ENCODE measurements at places on chromosomes 3 and 15.

DNA sequence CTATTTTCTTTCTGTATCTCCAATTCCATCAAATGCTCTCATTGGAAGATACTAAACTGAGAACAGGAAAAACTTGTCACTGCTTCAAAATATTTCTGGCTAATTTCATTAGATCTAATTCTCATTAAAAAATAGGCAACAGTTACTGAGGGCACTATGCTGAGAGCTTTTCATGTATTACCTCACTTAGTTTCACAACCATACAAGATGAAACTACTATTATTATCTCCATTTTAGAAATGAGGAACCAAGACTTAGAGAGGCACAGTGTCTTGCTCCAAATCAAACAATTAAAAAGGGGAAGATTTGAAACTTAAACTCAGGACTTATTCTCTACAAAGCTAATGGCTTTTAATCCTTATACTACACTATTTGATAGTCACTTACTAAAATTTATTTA, 7.2 kb upstream of the OTOL1 start:
- DNase-seq: no peak

DNA sequence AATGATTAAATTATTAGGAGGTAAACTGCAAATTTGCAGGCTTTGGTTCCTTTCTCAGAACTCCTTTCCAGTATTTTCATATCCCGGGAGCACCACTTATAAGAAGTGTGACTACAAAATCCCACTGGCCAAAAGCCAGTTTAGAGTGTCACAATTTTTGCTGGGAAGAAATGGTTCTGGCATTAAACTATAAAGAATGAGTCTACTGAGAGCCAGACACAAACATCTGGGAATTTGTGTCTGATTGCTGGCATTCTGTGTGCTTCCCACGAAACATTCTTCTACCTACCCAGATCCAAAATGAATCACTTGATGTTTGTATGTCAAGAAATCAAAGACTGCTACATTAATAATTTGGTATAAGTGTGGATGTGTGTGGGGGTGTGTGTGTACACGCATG, 82.8 kb downstream of the DUT start:
- peak; percentile 69 for DNase-seq

- no peak for DNase-seq
These were observed 9.8 kb upstream of the SUCNR1 start for GRCh38 chr3:151863611-151864010.

GRCh38 chr3:174532776-174533175, 326.4 kb upstream of the NAALADL2 start:
- no peak for DNase-seq

- no peak for DNase-seq
These were observed 20.4 kb downstream of the HACD3 start for GRCh38 chr15:65550681-65551098.

GRCh38 chr3:31227131-31227562, 305.6 kb upstream of the STT3B start:
- no peak for DNase-seq

DNA sequence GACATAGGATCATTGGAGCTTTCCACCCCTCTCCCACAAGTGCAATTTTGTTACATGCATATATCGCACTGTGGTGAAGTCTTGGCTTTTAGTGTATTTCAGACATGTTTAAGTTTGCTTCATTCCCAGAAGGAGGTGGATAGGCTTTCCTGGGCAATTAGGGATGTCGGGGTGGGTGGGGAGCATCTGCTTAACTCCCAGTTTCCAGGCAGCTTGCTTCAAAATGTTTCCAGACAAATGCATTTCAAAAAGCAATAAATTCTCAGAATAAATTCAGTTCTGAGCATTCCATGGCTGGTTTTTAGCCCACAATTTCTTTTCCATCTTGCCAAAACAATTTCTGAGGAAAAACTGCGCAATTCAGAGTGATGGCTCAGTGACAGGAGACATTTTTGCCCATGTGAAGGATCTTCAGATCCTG, 227.7 kb upstream of the ZPLD1 start:
- DNase-seq: peak; percentile 88

GRCh38 chr15:38471974-38472373, 18.0 kb downstream of the FAM98B start:
- no peak for DNase-seq

- peak; percentile 19 for DNase-seq
These were observed 6.7 kb downstream of the PAQR5 start for GRCh38 chr15:69305204-69305931.

GRCh38 chr3:17908399-17909191, 166.2 kb upstream of the TBC1D5 start:
- DNase-seq: no peak

DNA sequence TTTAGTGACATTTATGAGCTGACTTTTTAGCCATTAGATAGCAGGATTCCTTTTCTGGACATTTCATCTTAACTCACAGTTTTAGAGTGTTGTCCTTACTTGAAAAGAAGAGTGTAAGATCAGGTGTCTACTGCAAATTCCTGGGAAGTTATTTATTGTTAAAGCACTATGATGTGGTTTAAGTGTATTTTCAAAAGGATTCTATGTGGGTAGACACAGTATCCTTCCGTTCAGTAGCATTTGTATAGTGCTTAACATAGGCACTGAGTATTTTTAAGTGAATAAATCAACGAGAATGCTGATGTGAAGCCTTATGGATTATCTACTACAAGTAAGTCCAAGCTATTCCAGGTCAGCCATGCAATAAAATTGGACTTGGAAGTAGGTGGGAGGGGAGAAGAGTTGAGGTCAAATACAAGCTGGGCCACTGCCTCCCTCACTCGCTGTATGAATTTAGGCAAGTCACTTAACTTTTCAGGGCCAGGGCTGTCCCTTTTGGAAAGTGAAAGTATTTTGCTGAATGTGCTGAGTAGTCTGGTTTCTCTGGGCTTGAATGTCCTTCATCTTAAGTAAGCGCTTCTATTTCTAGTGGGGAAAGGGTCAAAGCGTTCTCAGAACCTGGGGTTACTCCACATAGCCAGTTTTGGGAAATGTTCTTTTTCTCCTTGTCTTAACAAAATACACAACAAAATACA, 48.6 kb downstream of the GAP43 start:
- DNase-seq: no peak

DNA sequence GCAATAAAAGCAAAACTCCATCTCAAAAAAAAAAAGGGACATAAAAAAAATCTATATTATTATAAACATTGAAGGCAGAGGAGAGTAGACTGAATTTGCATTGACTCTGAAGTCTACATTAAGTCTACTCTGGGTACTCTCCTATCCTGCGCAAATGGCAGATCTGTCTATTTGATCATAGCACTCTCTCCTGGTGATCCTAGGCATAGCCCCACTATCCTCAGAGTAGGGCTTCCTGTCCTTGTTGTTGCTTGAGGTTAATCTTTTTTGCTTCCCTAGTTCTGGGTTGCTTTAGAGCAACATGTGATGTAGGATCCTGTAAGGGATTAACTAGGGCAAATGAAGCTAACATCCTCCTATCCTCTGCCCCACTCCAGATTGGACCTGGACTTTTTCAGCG, 82.1 kb upstream of the LRRFIP2 start:
- no peak for DNase-seq

GRCh38 chr3:30777426-30778113, 116.9 kb downstream of the GADL1 start:
- no peak for DNase-seq

DNA sequence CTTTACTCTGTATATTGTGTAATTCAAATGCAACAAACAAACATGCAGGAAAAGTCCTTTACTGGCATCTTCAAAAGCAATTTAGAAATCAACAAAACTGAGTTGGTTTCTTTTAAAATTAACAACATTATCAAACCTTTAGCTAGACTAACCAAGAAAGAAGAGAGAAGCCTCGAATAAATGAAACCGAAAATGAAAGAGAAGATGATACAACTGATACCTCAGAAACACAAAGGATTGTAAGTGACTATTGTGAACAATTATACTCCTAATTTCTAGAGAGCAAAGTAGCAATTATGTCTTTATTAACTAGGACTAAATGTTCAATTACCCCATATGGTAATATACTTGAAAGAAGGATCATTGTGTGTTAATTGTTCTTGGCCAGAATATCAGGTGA, 49.2 kb upstream of the P3H2 start:
- no peak for DNase-seq

- no peak for DNase-seq
These were observed 19.2 kb upstream of the MFGE8 start for GRCh38 chr15:88932271-88932874.

GRCh38 chr3:195265363-195265976, 5.5 kb downstream of the XXYLT1 start:
- DNase-seq: no peak

DNA sequence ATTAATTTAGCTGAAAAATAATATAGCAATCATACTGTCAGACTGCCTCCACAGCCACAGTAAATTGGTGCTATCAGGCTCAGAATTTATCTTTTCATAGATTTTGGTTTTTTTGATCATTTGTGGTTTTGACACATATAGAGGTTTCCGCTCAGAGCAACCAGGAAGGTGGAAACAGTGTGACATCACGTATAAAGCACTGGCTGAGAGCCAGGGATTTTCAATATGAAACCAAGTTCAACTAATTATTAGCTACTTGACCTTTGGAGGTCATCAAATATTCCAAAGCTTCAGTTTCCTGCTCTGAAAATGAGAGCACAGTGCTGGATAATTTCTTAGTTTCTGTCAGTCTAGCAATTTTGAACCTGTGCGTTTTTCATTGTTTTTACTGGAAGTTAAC, 433.8 kb upstream of the SUCLG2 start:
- no peak for DNase-seq

DNA sequence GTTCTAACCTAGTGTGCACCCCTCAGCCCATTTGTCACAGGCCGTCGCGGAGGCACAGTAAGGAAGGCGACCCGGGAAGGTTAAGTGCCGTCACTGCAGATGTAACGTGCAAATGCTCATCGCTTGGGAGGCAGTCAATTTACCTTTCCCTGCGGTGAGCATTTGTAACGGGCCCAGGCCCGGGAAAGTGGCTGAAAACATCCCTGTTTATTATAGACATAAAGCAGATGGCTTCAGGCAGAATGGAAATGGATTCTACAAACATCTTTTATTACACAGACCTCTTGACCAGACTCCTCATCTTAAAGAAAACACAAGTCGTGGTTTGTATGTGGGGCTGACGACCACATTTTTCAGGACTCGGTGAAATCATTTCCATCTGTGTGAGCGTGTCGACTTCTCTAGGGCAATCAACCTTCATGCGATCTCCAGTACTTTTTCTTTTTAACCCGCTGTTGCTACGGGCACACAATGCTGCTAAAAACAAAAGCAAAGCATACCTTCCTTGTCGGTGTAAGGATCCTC, 43.6 kb downstream of the NMNAT3 start:
- no peak for DNase-seq

DNA sequence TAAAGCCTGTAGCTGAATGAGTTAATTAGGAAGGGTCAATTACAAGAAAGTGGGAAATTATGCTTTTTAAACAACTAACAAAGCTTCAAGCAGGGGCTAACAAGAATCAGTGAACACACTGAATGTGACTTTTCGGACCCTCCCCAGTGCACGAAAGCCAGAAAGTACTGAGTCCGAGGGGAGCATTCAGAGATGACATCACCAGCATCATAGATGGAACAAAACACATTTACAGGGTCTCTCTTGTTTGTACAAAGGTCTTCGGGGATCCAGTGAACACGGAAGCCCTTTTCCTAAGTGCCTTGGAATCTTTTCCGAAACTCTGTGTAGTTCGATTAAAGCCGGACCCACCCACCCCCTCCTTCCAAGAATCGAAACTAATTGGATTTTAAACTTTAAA, 829 bp downstream of the DCP1A start:
- no peak for DNase-seq

- DNase-seq: no peak
These were observed 25.9 kb upstream of the RTP4 start for GRCh38 chr3:187342255-187342654.

DNA sequence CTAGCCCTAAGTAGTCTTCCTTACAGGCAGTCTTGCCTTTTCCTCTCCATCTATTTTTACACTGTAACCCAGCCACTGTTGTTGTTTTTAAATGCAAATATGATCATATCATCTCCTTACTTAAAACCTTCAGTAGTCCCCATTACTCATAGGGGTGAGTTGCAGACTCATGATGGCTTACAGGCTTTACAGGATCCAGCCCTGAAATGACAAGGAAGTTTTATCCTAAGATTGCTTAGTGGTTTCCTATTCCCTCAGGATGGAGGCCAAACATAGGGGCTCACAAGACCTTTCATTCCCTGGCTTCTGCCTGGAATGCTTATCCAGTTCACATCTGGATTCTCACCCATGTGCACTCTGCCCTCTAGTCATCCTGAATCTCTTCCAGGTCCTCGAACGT, 27.7 kb upstream of the PCOLCE2 start:
- DNase-seq: no peak

DNA sequence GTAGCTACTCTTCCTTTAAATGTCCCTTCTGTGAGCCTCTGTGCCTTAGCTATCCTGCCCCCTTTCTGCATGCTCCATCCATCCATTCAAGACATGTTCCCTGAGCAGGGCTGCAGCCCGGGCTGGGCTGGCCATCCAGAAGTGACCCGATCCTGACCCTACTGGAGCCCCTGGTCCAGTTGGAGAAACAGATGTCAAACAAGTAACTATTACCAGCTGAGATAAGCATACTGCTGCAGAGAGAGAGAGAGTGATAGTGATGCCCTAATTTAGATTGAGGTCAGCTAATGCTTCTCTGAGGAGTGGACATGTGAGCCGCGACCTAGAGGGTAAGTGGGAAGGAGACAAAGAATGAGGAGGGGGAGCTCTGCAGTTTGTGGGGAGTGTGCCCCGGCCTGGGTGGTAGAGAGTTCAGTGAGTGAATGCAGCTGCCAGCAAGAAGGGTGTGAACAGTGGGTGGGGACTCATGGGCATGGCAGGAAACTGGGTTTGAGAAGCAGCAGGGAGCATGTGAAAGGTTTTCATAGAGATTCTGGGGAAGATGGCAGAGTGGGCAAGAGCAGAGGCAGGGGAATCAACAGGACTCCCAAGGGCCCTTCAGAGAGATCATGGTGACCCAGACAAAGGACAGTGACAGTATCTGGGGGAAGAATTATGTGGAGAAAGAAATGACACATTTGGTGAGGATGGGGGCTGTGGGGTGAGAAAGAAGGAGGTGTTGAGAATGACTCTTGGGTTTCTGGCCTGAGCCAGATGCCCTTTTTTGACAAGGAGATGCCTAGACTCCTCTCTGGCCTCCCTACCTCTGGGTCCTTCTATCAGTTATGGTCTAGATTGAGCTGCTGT, 44.9 kb downstream of the CHCHD6 start:
- DNase-seq: no peak
